ENCODE measurements at places on chromosomes 2 and 18.

DNA sequence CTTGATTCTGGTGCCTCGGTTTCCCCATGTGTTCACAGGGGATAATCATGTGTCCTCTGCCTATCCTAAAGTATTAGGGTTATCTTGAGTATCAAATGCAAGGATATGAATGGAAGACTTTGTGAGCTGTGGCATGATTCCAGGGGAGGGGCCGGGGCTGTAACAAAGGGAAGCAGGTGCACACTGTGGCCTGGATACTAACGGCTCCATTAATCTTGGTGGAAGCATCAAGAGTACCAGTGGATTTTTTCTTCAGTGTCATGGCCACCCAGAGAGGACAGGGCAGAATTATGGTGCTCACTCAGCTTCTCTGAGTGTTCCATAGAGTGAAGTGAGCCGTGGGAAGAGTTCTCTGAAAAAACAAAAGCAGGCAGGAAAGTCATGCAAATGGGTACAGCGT, 320.1 kb downstream of the ALK start:
- no peak for DNase-seq

DNA sequence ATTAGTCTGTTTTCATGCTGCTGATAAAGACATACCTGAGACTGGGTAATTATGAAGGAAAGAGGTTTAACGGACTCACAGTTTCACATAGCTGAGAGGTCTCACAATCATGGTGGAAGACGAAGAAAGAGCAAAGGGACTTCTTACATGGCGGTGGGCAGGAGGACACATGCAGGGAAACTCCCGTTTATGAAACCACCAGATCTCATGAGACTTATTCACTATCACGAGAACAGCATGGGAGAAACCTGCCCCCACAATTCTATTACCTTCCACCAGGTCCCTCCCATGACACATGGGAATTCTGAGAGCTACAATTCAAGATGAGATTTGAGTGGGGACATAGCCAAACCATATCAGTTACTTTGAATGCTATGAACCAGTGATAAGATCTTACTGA, 44.1 kb downstream of the SCTR start:
- DNase-seq: no peak

- DNase-seq: no peak
These were observed 321.7 kb upstream of the THSD7B start for GRCh38 chr2:136443661-136444060.

GRCh38 chr2:184860744-184861143, 262.4 kb downstream of the ZNF804A start:
- no peak for DNase-seq

DNA sequence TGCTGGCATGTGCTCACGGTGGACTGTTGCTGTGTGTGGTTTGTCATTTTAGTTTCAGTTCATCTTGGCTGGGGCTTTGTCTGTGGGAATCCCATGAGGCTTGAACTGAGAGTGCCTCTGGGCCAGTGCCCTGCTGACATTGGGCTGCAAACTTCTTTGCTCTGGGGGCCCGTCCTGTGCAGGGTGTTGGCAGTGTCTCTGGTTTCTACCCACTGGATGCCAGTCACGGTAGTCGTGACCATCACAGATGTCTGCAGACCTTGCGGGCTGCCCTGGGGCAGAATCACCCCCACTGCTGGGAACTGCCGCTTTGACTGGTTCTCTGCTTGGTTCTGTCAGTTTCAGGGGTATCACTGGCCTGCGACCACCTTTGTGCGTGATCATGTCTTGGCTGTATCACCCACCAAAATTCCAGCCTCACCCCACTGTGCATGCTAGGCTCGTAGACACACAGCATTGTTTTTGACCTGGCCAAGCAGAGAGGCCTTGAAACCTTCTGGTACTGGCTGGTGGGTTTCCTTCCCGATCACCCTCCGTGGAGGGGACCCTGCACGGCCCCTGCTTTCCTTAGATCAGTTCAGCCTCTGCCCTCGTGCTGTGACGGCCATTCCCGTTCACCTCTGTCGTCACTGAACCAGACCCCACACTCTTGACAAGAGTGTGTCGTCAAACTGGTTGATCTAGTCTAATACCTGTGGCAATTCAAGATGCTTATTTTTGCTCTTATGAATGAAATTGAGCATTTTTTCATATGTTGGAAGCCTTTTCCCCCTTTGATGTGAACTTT, 57.6 kb downstream of the KCNG2 start:
- DNase-seq: no peak

GRCh38 chr18:70627182-70627802, 338.4 kb downstream of the SOCS6 start:
- DNase-seq: no peak
